ENCODE measurements at places on chromosomes 4 and X. TPM values are rescaled to one million over a fixed set of nuclear protein-coding genes. Genes with fewer than 3 reads are reported as not detected.

The HSD17B13 gene
- 1.00 TPM for total RNA-seq

- no peaks in the 10 kb centered on the region for H3K4me1 ChIP-seq
- DNase-seq = no peak
- H3K27me3 ChIP-seq = no peaks in the 10 kb centered on the region
- H3K36me3 ChIP-seq = no peaks in the 10 kb centered on the region
- no peak overlapping the region for H3K27ac ChIP-seq
These were observed 56.2 kb downstream of the CD99L2 start for GRCh38 chrX:150842198-150842685.

The RTL9 gene
- 2.9 TPM for total RNA-seq

The NSD2 gene
- total RNA-seq = 30.8 TPM

- no peak for DNase-seq
- H3K4me3 ChIP-seq = no peak overlapping the region
- H3K36me3 ChIP-seq = no peaks in the 10 kb centered on the region
- H3K27ac ChIP-seq = no peak overlapping the region
- H3K4me1 ChIP-seq = peaks cover 12% of the 10 kb centered on the region
These were observed 337.8 kb downstream of the PDGFC start for GRCh38 chr4:156633847-156634246.

DNA sequence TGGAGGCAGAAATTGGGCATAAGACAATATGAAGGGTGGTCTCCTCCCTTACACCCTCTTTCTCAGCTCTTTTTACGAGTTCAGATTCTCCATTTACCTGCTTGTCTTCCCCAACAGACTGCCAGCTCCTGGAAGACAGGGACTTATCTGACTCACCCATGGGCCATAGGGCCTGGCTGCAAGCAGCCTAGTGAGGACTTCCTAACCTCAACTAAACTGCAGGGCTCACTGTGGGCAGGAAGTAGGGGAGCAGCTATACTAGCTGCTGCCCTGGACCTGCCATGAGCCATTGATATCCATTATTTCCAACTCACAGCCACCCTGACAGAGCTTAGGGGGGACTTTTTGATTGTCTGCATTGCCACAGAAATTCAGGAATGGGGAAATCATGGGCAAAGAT, 11.5 kb upstream of the ZNF718 start:
- no peaks in the 10 kb centered on the region for H3K27me3 ChIP-seq
- peak; percentile 0 for DNase-seq
- H3K4me3 ChIP-seq = no peak overlapping the region
- H3K27ac ChIP-seq = no peak overlapping the region

DNA sequence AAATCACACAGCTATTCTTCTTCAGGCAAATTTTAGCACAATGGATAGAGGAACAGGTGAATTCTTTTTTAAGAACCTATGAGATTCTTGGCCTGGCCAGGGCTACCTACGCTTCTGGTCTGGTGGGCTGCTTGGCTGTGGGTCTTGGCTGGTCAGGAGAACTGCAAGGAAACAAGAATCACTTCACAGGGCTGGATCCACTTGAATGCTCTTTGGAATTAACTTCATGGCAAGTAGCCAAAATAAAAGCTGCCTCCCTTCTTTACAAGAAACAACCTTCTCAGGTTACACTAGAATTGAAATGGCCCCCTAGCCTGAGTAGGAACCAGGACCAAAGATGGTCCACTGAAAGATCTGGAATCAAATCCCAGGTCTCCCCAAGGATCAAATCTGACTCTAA, 519.1 kb downstream of the IQCM start:
- no peak overlapping the region for H3K4me3 ChIP-seq
- no peak for DNase-seq
- H3K36me3 ChIP-seq = no peaks in the 10 kb centered on the region
- H3K27ac ChIP-seq = no peak overlapping the region

The TLL1 gene
- 1.4 TPM for total RNA-seq

The SUPT20HL1 gene
- not detected for total RNA-seq

The HSFX3 gene
- total RNA-seq = not detected

DNA sequence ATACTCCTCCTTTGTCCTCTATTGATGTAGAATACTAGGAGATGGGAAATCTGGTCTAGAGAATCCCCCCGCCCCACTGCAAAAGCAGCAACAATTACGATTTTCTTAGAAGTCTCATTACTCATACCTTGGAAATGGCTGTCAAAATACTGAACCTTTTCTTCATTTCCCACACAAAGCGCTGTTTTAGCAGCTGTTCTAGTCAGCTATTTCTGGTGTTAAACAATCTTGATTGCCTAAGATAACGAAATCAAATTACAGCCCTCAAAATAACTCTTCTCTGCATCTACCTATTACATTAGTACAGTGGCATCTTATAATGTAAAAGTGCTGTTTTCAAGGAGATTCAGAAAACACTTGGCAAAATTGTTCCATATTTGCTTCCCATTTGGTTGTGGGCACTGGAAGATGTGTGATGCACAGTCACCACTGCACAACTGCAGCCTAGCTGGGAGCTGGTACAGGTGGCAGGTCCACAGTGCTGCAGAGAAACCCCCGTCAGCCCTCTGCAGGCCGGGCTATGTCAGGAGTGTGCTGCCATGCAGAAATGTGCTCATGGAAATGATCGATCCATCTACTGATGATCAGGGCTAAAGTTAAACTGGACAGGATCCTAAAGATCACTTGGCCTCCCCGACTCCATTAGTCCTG, 50.4 kb downstream of the TBC1D9 start:
- H3K4me1 ChIP-seq = no peaks in the 10 kb centered on the region
- no peak overlapping the region for H3K4me3 ChIP-seq
- H3K36me3 ChIP-seq = no peaks in the 10 kb centered on the region
- no peak overlapping the region for H3K27ac ChIP-seq
- no peak for DNase-seq

The SLC9A7 gene
- 8.1 TPM for total RNA-seq
